ENCODE measurements at places on chromosomes 1 and 21.
A peak's percentile ranks its signal among the peaks of the same experiment; 100 is the strongest.

GRCh38 chr1:21439721-21440629 is at the start of gene NBPF3:
TSS of gene NBPF3 (plus strand) at chr1:21440137. CDS start at chr1:21445087, 4,950 bp downstream.
- DNase-seq = peak; percentile 91
- H3K4me1 ChIP-seq = peaks cover 23% of the 10 kb centered on the region
- H3K27me3 ChIP-seq = peaks cover 6% of the 10 kb centered on the region
- peak within 1 kb of the TSS; percentile 91 for H3K4me3 ChIP-seq

- H3K4me1 ChIP-seq = peaks cover under 1% of the 10 kb centered on the region
- no peak overlapping the region for H3K27ac ChIP-seq
- H3K27me3 ChIP-seq = no peaks in the 10 kb centered on the region
- no peaks in the 10 kb centered on the region for H3K36me3 ChIP-seq
Observed at GRCh38 chr1:3730543-3731247, 21.6 kb upstream of the CCDC27 start.

DNA sequence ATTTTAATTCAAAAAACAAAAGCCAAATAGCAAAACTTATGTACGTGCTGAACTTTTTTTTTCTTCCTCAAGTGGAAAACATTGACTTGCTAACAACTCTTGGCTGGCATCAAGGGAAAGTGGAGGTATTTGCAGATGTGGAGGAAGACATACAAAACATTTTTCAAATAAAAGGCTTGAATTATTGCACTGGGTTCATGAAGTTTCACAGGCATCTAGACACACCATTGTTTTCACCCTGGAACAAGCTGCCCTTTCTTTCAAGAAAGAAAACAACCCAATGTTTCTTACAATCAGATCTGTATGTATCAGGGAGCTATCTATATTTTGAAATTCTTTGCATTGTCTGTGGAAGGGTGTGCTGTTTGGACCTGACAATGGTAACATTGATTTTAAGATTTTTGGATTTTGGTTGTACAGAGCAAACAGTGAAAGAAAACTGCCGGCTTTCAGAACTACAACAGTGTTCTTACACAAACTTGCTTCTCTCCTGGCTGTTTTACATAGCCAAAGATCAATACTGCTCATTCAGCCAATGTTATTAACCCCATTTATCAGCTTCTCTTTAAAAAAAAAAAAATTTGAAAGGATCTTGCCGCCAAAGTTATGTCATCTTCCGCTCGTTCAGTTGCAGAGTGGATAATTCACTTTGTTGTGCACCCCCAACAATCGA is 187.7 kb upstream of the FOXD3 start:
- no peaks in the 10 kb centered on the region for H3K36me3 ChIP-seq
- no peak overlapping the region for H3K4me3 ChIP-seq
- DNase-seq = no peak
- no peak overlapping the region for H3K27ac ChIP-seq
- H3K4me1 ChIP-seq = no peaks in the 10 kb centered on the region

GRCh38 chr1:56539520-56539931 is 39.8 kb downstream of the PLPP3 start:
- no peaks in the 10 kb centered on the region for H3K36me3 ChIP-seq
- H3K4me3 ChIP-seq = no peak overlapping the region
- no peak overlapping the region for H3K27ac ChIP-seq
- no peaks in the 10 kb centered on the region for H3K4me1 ChIP-seq
- H3K27me3 ChIP-seq = peaks cover 10% of the 10 kb centered on the region
- DNase-seq = no peak

- peaks cover 39% of the 10 kb centered on the region for H3K36me3 ChIP-seq
- no peaks in the 10 kb centered on the region for H3K27me3 ChIP-seq
- H3K4me1 ChIP-seq = peaks cover 40% of the 10 kb centered on the region
- peak overlapping the region; percentile 93 for H3K27ac ChIP-seq
Observed at GRCh38 chr21:46459356-46460112, 843 bp downstream of the DIP2A start.

GRCh38 chr1:172883387-172883791 is 167.4 kb downstream of the TNFSF18 start:
- no peak for DNase-seq
- H3K27ac ChIP-seq = no peak overlapping the region
- peaks cover 2% of the 10 kb centered on the region for H3K36me3 ChIP-seq
- peaks cover 18% of the 10 kb centered on the region for H3K4me1 ChIP-seq
- peaks cover 73% of the 10 kb centered on the region for H3K27me3 ChIP-seq
- H3K4me3 ChIP-seq = peak overlapping the region; percentile 23

GRCh38 chr1:85180869-85181268 is 19.9 kb downstream of the SYDE2 start:
- H3K4me1 ChIP-seq = peaks cover 14% of the 10 kb centered on the region
- no peak overlapping the region for H3K4me3 ChIP-seq
- no peaks in the 10 kb centered on the region for H3K27me3 ChIP-seq

DNA sequence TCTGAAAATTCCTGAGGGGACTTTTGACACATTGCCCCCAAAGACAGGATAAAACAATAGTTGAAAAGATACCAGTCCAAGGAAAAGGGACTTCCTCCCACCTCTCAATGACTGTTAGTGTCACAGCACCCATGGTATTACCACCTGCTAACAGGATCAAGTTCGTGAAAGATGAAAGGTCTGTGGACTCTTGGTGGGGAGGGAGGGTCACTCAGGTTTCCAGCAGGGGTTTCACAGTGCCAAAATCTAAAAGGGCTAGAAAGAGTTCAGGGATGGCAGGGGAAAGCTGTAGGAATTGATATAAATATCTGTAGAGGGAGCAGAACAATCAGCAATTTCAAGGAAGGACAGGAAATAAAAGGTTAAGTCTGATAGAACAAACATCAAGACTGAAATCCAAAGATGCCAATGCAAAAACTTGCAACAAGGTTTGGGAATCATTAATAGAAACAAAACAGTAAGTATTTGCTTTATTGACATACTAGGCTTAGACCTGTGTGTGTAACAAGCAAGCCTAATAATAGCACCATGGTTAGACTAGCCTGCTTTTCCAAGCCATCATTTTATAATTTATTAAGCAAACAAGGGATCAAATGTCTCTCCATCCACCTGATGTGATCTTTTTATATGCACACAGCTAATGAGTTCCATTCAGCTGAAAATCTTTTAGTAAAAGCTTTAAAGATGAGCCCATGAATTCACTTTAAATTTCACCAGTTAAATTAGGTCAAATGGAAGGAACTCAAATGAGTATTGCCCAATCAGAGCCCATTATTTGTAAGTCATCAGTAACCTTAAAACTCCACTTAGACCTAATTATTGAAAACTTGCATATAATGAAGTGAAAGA is 3.7 kb downstream of the MCL1 start:
- no peak for DNase-seq
- peaks cover 46% of the 10 kb centered on the region for H3K4me1 ChIP-seq
- no peaks in the 10 kb centered on the region for H3K27me3 ChIP-seq
- H3K4me3 ChIP-seq = peak overlapping the region; percentile 99
- H3K27ac ChIP-seq = peak overlapping the region; percentile 98

DNA sequence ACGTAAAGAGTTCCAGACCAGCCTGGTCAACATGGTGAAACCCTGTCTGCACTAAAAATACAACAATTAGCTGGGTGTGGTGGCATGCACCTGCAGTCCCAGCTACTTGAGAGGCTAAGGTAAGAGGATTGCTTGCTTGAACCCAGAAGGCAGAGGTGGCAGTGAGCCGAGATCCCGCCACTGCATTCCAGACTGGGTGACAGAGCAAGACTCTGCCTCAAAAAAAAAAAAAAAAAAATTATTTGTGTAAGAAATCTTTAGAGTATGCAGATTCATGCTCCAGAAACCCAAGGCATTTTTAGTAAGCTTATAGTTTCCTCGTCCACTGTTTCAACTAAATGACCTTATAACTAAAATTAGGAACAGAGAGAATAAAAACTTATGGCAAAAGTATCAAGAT is 51.3 kb downstream of the ABL2 start:
- no peaks in the 10 kb centered on the region for H3K27me3 ChIP-seq
- DNase-seq = no peak
- no peak overlapping the region for H3K4me3 ChIP-seq
- H3K27ac ChIP-seq = no peak overlapping the region

GRCh38 chr1:67201891-67202290 is 35.6 kb downstream of the IL23R start:
- H3K27me3 ChIP-seq = peaks cover 2% of the 10 kb centered on the region
- DNase-seq = no peak
- H3K36me3 ChIP-seq = peaks cover 6% of the 10 kb centered on the region

GRCh38 chr1:204314893-204315658 is 44.7 kb downstream of the PLEKHA6 start:
- H3K4me1 ChIP-seq = no peaks in the 10 kb centered on the region
- no peak overlapping the region for H3K4me3 ChIP-seq
- no peak overlapping the region for H3K27ac ChIP-seq
- DNase-seq = no peak
- peaks cover 2% of the 10 kb centered on the region for H3K27me3 ChIP-seq

DNA sequence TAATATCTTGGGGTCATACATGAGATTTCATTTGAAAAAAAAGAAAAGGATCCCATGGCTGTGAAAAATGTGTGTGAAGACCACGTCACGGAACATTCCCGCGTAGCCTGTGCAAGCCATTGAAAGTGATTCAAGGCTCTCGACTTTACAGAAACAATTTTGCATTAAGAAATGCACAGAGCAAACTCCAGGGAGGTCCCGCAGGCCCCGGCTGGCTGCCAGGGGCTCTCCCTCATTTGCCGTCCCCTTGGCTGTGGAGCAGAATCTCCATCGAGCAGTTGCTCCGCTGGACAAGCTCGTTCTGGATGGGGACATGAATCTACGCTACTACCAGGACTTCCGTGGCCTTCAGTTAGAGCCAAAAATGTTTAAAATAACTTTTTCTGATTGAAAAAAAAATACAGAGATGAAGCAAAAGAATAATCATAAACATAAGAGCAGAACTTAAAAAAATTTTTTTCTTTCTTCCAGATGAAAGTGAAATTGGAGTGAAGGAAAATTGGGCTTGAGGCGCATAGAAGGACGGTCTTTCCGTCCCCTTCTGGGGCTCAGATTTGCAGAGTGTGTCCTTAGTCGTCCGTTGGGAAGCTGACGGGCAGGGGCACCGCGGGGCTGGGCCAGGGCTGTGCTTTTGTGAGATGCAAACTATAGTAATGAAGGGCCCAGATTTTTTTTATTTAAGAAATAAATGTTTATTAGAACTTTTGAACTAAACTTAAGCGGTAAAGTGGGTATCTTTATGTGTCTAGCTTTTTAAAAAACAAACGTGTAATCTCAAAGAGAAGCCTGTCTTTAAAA is 68.1 kb upstream of the ARHGEF16 start:
- DNase-seq = no peak
- H3K27me3 ChIP-seq = no peaks in the 10 kb centered on the region
- no peak overlapping the region for H3K4me3 ChIP-seq
- no peaks in the 10 kb centered on the region for H3K4me1 ChIP-seq
- no peak overlapping the region for H3K27ac ChIP-seq

DNA sequence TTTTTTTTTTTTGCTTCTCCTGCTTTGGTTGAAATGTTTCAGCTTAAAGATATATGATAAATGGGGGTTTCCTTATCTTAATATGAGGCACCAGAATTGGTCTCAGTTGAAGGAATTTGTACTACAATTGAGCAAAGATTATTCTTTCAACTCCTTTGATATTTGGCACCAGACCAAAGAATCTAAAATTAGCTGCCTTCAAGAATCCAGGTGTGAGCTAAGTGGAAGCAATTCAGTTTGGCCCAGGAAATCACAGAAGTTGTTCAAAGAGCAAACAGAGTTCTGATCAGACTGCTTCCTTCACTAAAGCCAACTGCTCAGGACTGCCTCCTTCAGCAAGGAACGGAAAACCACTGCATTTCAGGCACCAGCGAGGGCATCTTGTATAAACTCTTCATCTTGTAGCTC is 68.3 kb upstream of the BCAR3 start:
- H3K4me1 ChIP-seq = peaks cover 33% of the 10 kb centered on the region
- no peak overlapping the region for H3K27ac ChIP-seq
- no peak for DNase-seq
- H3K36me3 ChIP-seq = peaks cover 4% of the 10 kb centered on the region

DNA sequence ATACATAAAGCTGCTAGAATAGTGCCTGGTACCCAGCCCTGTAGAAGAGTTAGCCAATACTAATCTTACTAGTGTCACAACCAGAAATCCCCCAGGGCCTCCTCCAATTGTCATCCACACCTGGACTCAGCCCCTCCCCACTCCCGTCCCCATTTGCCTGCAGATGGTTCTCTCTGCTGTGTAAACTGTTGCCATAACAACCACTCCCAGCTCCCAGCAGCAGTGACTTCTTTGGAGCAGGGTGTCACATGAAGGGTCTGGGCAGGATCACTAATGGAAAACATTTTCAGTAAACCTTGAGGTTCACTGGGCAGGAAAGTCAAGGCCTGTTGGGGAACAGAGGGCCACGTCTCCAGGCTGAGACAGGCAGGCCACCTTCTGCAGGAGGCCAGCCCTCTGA is 126.0 kb upstream of the IPO9 start:
- no peak for DNase-seq
- H3K27ac ChIP-seq = no peak overlapping the region
- no peak overlapping the region for H3K4me3 ChIP-seq

GRCh38 chr1:1430114-1430982 is 5.1 kb upstream of the VWA1 start:
- H3K27me3 ChIP-seq = peaks cover 21% of the 10 kb centered on the region
- no peak for DNase-seq
- no peak overlapping the region for H3K4me3 ChIP-seq
- peaks cover 8% of the 10 kb centered on the region for H3K4me1 ChIP-seq

- H3K4me1 ChIP-seq = peaks cover 16% of the 10 kb centered on the region
- H3K27ac ChIP-seq = no peak overlapping the region
- no peaks in the 10 kb centered on the region for H3K27me3 ChIP-seq
- DNase-seq = no peak
- no peak overlapping the region for H3K4me3 ChIP-seq
- H3K36me3 ChIP-seq = peaks cover 24% of the 10 kb centered on the region
Observed at GRCh38 chr1:149966405-149966804, 29.7 kb upstream of the MTMR11 start.

- H3K27ac ChIP-seq = no peak overlapping the region
- no peaks in the 10 kb centered on the region for H3K36me3 ChIP-seq
- H3K4me3 ChIP-seq = no peak overlapping the region
- DNase-seq = no peak
Observed at GRCh38 chr1:187959062-187959461, 1130.3 kb downstream of the PLA2G4A start.

- DNase-seq = peak; percentile 60
- peaks cover 19% of the 10 kb centered on the region for H3K36me3 ChIP-seq
- H3K4me1 ChIP-seq = peaks cover 74% of the 10 kb centered on the region
Observed at GRCh38 chr1:18955441-18956192, 859 bp downstream of the IFFO2 start.

DNA sequence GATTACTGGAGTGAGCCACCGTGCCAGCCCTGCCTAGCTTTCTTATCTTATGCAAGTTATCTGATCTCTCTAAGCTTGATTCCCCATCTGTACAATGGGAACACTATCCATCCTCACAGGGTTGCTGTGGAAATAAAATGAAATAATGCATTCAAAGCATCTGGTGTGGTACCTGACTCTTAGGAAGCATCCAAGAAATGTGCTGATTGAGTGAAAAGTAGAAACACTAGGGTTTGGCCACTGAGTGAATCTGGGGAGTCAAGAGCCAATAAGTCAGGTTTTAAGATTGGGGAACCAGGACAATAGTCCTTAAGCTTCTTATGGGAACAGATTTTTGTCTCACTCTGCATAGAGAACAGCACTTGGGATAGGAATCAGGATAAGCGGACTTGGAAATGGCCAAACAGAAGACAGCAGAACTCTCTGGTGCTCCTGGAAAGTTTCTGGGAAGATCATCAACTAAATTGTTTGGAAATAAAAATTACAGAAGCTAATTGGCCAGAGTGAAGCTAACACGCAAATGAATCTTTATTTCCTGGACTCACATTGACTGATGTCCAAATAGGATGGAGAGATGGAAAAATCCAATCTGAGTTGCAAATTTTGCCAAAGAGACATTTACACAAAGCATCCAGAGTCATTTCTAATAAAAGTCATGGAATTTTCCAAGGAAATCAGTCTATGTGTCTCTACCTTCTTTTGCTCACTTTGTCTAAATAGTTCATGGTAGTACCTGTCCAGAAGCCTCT is 3.3 kb downstream of the PAFAH2 start:
- no peak for DNase-seq
- peaks cover 55% of the 10 kb centered on the region for H3K4me1 ChIP-seq
- no peak overlapping the region for H3K4me3 ChIP-seq
- H3K36me3 ChIP-seq = peaks cover 2% of the 10 kb centered on the region
- no peak overlapping the region for H3K27ac ChIP-seq

All from activated CD4-positive, alpha-beta T cell treated with anti-CD3 and anti-CD28 coated beads, Interleukin-2, amount 10 ng/mL, durations not matched to agents 7 days and 5 days (primary cell).